ENCODE measurements at places on chromosomes 4 and X. TPM values are rescaled to one million over a fixed set of nuclear protein-coding genes. Genes with fewer than 3 reads are reported as not detected.

The TXLNG gene
- 24.6 TPM for total RNA-seq

The RS1 gene
- not detected for total RNA-seq

GRCh38 chrX:154413142-154413541 is 1.8 kb downstream of the TAFAZZIN start:
- peak overlapping the region; percentile 87 for H3K4me3 ChIP-seq
- H3K27me3 ChIP-seq, result peaks cover 6% of the 10 kb centered on the region
- peaks cover 6% of the 10 kb centered on the region for H3K4me1 ChIP-seq
- H3K27ac ChIP-seq, result no peak overlapping the region
- H3K36me3 ChIP-seq, result peaks cover 8% of the 10 kb centered on the region

DNA sequence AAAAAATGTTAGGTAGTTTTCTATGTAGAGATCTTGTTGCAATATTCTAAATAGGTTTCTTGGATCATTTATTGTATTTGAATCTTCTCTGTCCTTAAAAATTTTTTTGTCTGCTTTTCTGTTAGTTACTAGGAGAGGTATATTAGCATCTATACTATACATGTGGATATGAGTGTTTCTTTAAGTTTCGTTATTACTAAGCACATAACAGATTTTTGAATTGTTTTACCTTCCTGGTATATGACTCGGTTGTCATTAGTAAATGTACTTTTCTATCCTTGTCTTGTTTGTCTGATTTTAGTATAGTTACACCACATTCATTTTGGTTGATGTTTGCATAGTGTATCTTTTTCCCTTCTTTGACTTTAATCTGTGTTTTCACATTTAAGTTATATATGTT is 20.2 kb downstream of the PYURF start:
- H3K4me1 ChIP-seq, result peaks cover 6% of the 10 kb centered on the region
- DNase-seq, result no peak
- no peak overlapping the region for H3K4me3 ChIP-seq
- peak overlapping the region; percentile 24 for H3K27ac ChIP-seq

GRCh38 chr4:94741304-94741703 is 16.5 kb upstream of the BMPR1B start:
- H3K4me3 ChIP-seq, result no peak overlapping the region
- H3K4me1 ChIP-seq, result no peaks in the 10 kb centered on the region
- no peak for DNase-seq
- no peak overlapping the region for H3K27ac ChIP-seq
- no peaks in the 10 kb centered on the region for H3K27me3 ChIP-seq

All from activated T-cell treated with anti-CD3 and anti-CD28 coated beads, Interleukin-2, amount 50 U/mL, for 72 hours (primary cell).